ENCODE measurements at places on chromosomes 13 and 19. TPM values are rescaled to one million over a fixed set of nuclear protein-coding genes. Genes with fewer than 3 reads are reported as not detected.

SBK3 gene
- not detected for total RNA-seq

SPRY2 gene
- total RNA-seq = 29.5 TPM

ZNF486 gene
- total RNA-seq = 7.2 TPM

ERICH6B gene
- not detected for total RNA-seq

LILRA5 gene
- total RNA-seq = 262 TPM

SPRED3 gene
- 0.26 TPM for total RNA-seq

FREM2 gene
- total RNA-seq = 0.19 TPM

SPINT2 gene
- 57.2 TPM for total RNA-seq

ZNF285 gene
- 1.0 TPM for total RNA-seq

GAPDHS gene
- not detected for total RNA-seq

CEACAM4 gene
- total RNA-seq = 11.0 TPM

URAD gene
- total RNA-seq = 1.3 TPM

MIA gene
- total RNA-seq = not detected

ZNF229 gene
- total RNA-seq = 6.1 TPM

BCAM gene
- total RNA-seq = 60.3 TPM

ZNF112 gene
- total RNA-seq = 2.7 TPM

ZIM2 gene
- 0.73 TPM for total RNA-seq

HNRNPA1L2 gene
- 12.8 TPM for total RNA-seq

ZNF8 gene
- 9.0 TPM for total RNA-seq

LILRA1 gene
- total RNA-seq = 37.2 TPM

SCEL gene
- not detected for total RNA-seq

KLK14 gene
- not detected for total RNA-seq

SYNGR4 gene
- total RNA-seq = not detected

CC2D1A gene
- total RNA-seq = 26.2 TPM

LRRC63 gene
- total RNA-seq = 0.61 TPM

ZNF578 gene
- total RNA-seq = 4.1 TPM

FGF22 gene
- not detected for total RNA-seq

ATP4B gene
- total RNA-seq = 0.32 TPM

FAAP24 gene
- 2.1 TPM for total RNA-seq

PHLDB3 gene
- total RNA-seq = 8.0 TPM

ZNF844 gene
- total RNA-seq = 11.8 TPM

C19orf85 gene
- total RNA-seq = not detected

MYO16 gene
- 0.30 TPM for total RNA-seq

CCNA1 gene
- 0.77 TPM for total RNA-seq

MYADM gene
- 93.9 TPM for total RNA-seq

SMIM44 gene
- total RNA-seq = not detected

TEX101 gene
- not detected for total RNA-seq

TMPRSS9 gene
- 3.2 TPM for total RNA-seq

PRODH2 gene
- not detected for total RNA-seq

FLT1 gene
- 70.6 TPM for total RNA-seq

CEACAM16 gene
- not detected for total RNA-seq

TICAM1 gene
- total RNA-seq = 10.2 TPM

KLK3 gene
- total RNA-seq = not detected

C19orf67 gene
- not detected for total RNA-seq
